ENCODE measurements at places on chromosomes 7 and 10. TPM values are rescaled to one million over a fixed set of nuclear protein-coding genes. Genes with fewer than 3 reads are reported as not detected.

DNA sequence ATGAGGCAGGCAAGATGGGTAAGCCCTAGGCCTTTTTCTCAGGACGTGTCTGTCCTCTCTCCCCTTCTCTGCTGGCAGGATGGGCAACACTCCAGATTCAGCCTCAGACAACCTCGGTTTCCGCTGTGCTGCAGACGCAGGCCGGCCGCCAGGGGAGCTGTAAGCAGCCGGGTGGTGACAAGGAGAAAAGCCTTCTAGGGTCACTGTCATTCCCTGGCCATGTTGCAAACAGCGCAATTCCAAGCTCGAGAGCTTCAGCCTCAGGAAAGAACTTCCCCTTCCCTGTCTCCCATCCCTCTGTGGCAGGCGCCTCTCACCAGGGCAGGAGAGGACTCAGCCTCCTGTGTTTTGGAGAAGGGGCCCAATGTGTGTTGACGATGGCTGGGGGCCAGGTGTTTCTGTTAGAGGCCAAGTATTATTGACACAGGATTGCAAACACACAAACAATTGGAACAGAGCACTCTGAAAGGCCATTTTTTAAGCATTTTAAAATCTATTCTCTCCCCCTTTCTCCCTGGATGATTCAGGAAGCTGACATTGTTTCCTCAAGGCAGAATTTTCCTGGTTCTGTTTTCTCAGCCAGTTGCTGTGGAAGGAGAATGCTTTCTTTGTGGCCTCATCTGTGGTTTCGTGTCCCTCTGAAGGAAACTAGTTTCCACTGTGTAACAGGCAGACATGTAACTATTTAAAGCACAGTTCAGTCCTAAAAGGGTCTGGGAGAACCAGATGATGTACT is 13.1 kb downstream of the PHKG1 start:
- no peak overlapping the region for H3K4me3 ChIP-seq
- no peak for DNase-seq
- peaks cover 25% of the 10 kb centered on the region for H3K36me3 ChIP-seq
- no peaks in the 10 kb centered on the region for H3K4me1 ChIP-seq
- H3K27ac ChIP-seq, result no peak overlapping the region

DNA sequence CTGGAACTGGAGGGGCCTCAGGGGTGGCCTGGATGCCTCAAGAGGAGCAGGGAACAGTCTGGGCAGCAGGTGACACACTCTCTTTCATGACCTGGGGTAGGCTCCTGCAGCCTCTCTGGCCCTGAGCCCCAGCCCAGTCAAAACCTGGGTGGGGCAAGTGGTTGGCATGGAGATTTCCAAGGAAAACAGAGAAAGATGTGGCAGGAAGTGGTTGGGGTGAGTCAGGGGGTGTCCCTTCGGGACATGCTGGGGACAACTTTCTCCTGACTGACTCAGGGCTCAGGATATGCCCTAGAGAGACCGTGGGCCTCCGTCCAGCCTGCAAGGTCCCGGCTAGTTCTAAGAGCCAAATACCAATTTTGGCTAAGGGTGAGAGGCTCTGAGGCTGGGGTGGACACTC is 2.9 kb downstream of the AQP1 start:
- H3K4me3 ChIP-seq, result no peak overlapping the region
- peak; percentile 31 for DNase-seq
- no peaks in the 10 kb centered on the region for H3K4me1 ChIP-seq
- H3K36me3 ChIP-seq, result no peaks in the 10 kb centered on the region
- no peaks in the 10 kb centered on the region for H3K27me3 ChIP-seq
- H3K27ac ChIP-seq, result no peak overlapping the region

- no peak overlapping the region for H3K27ac ChIP-seq
- no peak for DNase-seq
- no peaks in the 10 kb centered on the region for H3K27me3 ChIP-seq
Observed at GRCh38 chr7:5711409-5711808, 70.1 kb downstream of the RNF216 start.

MEOX2 gene
- total RNA-seq, result not detected

NME8 gene
- not detected for total RNA-seq
